ENCODE measurements at places on chromosomes 6 and 20.

DNA sequence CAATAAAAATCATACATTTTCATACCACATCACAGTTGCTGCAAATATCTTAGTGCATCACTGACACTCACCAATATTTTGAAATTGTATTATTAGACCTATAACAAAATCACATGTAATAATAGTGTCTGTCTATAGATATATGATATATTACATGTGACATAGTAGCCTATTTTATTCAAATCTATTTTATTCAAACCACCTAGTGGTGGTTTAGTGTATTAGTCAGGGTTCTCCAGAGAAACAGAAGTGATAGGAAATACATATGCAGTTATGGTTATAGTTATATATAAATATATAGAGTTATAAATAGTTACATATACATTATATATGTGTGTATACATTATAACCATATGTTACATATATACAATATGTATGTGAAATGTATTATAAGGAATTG lies 366.5 kb upstream of the ARID1B start:
- no peak for DNase-seq

GRCh38 chr6:149395185-149395584 lies 4.9 kb upstream of the SUMO4 start:
- DNase-seq: no peak

GRCh38 chr6:159037756-159038290 lies 7.0 kb downstream of the TAGAP start:
- DNase-seq: no peak

GRCh38 chr6:93896081-93896480 lies 476.7 kb upstream of the EPHA7 start:
- DNase-seq: no peak

DNA sequence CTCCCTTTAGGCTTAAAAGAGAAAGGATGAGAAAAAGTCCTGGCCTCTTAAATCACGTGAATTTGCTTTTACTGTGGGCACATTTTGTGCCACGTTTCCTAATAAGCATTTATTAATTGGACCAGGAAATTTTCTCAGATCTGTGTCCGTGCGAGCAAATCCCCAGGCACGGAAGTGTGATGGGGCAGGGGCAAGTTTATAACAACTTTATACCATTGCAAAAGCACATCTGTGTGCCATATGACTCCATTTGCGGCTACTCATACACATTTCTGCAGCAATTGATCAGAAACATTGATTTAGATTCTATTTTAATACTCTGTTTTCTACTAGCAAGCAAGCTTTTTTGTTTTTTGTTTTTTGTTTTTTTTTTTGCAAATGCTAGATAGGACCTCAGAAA lies 373.2 kb downstream of the TAF4 start:
- DNase-seq: no peak

DNA sequence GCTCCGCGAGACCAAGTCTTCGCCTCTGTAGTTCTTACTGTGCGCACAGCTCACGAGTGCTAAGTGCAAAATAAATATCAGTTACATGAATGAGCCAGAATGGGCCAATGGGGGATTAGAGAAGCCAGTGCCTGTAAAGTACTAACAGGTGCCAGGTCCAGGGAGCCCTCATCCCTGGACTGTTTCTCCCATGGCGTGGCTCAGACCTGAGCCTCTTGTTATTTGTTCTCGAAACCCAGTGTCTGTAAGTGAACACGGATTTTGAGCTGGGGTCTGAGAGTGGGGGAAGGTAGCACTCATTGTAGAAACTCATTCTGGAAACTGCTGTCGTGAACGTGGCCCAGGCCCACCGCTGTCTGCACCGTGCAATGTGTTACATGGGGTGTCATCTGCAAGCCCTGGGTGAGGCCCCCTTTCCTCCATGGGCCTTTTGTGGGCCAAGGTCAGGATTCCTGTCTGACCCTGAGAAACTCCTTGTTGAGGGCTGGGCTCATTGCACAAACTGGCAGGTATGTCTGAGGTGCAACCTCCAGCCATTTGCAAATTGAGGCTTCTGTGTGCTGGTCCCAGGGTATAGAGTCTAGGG lies 154.7 kb downstream of the SYCP2 start:
- DNase-seq: no peak

DNA sequence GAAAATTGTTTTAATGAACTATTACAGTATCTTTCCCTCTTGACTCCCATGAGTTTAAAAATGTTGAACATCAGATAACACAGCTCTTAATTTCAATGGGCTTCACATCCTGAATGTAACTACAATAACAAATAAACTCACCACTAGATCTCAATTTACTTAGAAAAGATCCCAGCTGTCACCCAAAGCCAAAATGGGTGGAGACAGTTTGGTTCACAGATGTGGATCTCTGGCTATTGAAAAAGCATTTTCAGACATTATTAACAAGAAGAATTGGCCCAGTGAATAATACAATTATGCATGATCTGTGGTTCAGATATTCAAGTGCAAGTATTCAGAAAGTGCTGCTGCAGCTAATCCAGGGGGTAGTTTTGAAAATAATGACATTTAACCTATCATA lies 184.7 kb upstream of the RALGAPA2 start:
- no peak for DNase-seq

- DNase-seq: no peak
Measured at GRCh38 chr6:28948782-28949486, 25.1 kb upstream of the TRIM27 start.

DNA sequence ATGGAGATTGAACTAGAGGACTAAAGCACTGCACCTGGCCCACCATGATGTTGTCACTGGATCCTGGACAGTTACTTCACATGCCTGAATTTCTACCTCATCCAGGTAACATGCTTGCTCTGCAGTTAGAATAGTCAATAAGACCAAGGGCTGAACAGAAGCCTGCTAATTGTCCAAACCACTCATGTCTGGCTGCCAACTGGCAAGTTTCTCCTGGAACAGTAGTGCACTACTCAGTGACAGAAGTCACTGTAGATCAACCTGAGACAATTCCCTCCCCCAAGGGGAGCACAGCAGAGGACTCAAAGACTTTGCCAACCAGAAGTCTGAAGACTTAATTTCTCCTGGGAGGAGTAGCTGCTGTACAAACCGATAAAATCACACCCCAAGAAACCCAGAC lies 454.6 kb upstream of the MARCKS start:
- DNase-seq: no peak

DNA sequence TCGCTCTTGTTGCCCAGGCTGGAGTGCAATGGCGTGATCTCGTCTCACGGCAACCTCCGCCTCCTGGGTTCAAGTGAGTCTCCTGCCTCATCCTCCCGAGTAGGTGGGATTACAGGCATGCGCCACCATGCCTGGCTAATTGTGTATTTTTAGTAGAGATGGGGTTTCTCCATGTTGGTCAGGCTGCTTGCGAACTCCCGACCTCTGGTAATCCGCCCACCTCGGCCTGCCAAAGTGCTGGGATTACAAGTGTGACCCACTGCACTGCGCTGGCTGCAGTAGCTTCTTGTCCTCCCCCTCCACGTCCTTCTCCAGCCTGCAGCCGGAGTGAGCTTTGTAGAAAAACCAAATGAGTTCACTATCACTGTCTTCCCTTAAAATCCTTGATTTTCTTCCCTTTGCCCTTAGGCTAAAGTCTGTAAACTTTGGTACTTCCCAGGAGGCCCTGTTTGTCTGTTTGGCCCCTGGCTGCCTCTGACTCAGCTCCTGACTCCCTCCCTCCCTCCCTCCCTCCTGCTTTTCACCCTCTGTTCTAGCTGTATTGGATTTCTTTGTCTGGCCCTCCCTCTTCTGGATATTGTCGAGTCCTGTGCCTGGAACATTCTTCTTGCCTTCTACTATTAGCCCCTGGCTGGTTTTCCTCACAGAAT lies 12.9 kb downstream of the PARD6B start:
- no peak for DNase-seq

- DNase-seq: no peak
Measured at GRCh38 chr6:47424436-47424836, 53.2 kb upstream of the CD2AP start.

DNA sequence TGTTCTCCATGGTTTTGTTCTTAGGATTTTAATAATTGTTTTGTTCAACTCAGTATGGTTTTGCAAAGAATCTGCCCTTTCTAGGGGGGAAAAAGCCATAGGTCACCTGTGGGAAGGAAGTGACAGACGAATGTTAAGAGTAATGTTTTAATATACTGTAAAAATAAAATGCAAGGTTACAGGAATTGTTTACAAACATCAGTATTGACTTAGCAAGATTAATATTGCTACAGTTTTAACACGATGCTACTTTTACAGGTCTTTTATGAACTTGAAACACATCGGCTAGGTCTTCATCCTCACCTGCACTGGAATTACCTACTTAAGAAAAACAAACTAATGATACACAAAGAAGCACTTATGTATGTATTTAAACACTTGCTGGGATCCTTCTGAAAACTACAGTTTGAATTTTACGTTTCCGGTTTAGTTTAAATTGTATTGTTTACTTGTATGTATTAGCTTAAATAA lies 1.7 kb upstream of the NKX2-4 start:
- DNase-seq: no peak

- no peak for DNase-seq
Measured at GRCh38 chr6:41237128-41237527, 9.0 kb downstream of the TREML4 start.

GRCh38 chr20:58818586-58819285 lies 32.0 kb downstream of the GNAS-AS1 start:
- no peak for DNase-seq

GRCh38 chr20:63269724-63270123 lies 2.9 kb upstream of the ARFGAP1 start:
- DNase-seq: no peak

GRCh38 chr20:62944184-62944583 lies 6.2 kb downstream of the GID8 start:
- DNase-seq: no peak

Data from B cell (primary cell).